Bone marrow (tissue), 2 donors: ENCODE measurements at places on chromosomes 12 and 14.
A peak's percentile ranks its signal among the peaks of the same experiment; 100 is the strongest.

DNA sequence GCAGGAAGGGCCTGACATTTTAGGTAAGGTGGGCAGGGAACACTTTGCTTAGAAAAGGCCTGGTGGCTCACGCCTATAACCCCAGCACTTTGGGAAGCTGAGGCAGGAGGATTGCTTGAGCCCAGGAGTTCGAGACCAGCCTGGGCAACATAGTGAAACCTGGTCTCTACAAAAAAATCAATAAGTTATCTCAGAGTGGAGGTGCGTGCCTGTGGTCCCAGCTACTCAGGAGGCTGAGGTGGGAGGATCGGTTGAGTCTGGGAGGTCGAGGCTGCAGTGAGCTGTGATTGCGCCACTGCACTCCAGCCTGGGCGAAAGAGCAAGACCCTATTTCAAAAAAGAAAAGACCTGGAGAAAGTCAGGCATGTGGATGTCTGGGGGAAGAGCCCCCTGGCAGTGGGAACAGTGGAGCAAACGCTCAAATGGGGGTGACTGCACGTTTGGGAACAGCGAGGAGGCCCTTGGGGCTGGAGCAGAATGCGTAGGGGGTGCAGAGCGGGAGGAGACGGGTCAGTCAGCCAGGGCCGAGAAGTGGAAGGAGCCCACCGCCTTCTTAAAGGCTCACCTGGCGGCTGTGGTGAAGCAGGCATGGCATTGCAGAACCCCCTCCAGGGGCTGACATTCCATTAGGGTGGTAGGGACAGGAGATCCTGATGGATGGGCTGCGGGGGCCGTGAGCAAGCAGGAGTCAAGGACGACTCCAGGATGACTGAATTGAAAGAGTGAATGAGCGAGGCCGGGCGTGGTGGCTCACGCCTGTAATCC lies 6.2 kb upstream of the KIF26A start:
- no peak for DNase-seq

DNA sequence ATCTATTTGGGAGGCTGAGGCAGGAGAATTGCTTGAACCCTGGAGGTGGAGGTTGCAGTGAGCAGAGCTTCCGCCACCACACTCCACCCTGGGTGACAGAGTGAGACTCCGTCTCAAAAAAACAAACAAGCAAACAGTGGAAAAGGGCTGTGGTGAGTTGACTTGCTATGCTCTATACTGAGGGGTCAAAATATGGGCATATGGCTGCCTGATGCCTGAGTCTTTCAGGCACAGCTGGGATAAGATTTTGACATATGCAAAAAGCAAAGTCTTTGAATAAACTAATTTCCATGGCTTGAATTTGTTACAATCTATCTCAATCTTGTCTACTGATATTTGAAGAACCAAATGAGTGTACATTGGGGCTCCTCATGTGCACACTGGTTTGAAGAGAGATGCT lies 40.4 kb upstream of the BICD1 start:
- no peak for DNase-seq

DNA sequence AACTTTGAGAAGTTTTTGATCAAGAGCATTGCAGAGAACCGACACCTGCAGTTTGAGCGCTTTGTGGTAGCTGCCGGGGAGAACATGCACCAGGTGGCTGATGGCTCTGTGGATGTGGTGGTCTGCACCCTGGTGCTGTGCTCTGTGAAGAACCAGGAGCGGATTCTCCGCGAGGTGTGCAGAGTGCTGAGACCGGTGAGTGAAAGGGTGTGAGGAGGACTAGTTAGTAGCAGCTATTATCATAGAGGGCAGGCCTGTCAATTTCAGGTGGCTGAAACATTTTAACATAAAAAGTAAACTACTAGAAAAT lies 27.0 kb upstream of the HIGD1C start:
- DNase-seq, result no peak

- no peak for DNase-seq
Observed at GRCh38 chr12:68824131-68824530, 16.2 kb downstream of the MDM2 start.

- peak; percentile 71 for DNase-seq
Observed at GRCh38 chr12:42469355-42470175, 120.0 kb downstream of the PRICKLE1 start.

DNA sequence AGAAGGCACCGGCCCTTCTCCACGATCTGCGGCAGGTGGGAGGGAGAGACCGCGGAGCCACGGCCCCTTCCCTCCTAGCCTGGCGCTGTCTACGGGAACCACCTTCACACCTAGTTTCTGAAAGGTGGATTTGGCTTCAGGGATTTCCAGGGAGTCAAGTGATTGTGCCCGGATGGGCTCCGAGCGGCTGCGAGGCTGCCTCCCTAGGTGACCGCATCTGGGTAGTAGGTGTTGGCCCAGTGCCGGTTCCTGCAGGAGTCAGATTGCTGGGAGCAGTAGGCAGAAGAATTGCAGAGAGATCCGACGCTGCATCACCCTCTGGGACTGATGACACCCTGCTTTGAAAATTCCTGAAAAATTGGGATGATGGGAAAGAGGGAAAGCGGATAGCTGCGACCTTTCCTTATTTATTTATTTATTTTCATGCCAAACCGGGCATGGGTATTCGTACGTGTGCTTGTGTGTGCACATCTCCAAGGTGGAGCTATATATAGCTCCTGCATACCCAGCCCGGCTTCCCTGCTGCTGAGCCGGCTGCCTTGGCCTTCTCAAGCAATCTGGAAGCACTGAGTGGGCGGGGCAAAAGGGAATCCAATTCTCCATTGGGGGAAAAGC lies 1.1 kb downstream of the CNTN1 start:
- no peak for DNase-seq

DNA sequence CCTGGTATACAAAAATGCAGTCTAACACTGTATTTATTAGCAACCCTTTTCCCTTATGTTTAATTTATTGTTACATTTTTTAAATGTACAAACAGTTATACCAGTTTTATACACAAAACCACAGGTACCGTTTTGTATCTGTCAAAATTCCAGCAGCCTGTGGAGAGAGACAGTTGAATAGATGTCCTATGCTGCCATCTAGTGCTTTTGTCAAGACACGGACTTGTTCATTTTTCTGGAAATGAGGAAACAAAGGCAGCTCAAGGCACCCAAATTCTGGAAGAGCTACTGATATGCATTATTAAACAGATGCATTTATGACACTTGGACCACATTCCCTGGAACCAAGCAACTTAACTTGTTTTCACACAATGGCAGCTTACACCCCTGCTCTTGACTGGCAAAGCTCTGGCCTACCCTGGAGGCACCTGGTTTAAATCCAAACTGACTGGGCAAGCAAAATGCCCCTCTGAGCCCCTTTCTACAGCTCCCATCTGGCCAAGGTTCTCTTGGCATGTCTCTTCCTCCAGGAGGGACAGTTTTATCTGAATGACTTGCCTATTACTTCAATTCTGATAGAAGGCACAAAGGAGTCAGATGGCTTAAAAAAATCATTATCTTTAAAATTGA lies 286.9 kb upstream of the PRKD1 start:
- DNase-seq, result peak; percentile 9

DNA sequence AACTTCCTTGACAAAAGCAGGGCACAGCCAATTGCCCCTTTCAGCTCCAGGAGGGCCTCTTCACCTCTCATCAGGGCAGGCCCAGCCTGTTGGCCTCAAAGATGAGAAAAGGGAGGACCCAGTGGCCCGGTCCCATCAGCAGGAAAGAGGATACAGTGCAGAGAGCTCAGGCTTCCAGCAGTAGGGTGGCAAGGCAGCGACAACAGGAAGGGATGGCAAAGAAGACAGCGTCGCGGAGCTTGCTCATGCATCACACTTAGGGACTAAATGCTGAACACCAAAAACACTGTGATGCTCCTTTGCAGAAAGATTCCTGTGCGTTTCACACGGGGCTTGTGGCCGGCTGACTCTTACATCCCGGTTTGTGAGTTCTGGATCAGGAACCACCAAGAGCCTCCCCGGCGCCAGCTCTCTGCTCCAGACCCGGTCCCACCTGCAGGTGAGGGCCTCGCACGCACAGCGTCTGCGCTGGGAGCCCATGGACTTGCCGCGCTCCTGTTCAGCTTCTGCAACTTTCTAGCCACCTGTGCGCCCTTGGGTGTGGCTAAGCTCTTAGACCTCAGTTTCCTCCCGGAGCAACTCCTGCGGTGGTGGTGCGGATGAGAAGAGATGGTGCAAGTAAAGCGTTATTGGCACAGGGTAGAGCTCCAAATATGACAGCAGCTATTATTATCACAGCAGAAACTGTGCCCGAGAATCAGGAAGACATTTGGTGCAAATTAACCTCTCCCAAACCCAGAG lies 15.3 kb upstream of the BCL7A start:
- DNase-seq, result no peak

GRCh38 chr12:71469258-71469750 lies 29.7 kb downstream of the LGR5 start:
- no peak for DNase-seq
